ENCODE measurements at places on chromosomes 7 and 10.

GRCh38 chr7:22864301-22864700 lies 41.7 kb upstream of the TOMM7 start:
- DNase-seq: no peak

- DNase-seq: no peak
Observed at GRCh38 chr7:79876848-79877252, 257.8 kb upstream of the GNAI1 start.

DNA sequence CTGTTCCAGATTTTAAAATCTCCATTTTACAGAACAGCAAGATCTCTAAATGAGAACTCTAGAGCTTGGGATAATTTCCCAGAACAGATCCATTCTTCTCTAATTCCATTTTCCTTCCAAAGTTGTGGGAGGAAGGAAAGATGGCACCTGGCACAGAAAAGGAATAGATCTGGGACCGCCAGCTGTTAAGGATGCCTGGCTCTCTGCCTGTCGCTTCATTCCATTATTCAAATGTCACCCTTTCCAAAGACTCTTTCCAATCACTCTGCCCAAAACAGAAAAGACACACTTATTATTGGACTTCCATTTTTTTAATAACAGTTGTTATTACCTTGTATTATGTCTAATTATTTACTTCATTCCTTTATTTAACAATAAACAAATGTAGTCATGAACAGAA lies 751 bp upstream of the OR9A2 start:
- no peak for DNase-seq

DNA sequence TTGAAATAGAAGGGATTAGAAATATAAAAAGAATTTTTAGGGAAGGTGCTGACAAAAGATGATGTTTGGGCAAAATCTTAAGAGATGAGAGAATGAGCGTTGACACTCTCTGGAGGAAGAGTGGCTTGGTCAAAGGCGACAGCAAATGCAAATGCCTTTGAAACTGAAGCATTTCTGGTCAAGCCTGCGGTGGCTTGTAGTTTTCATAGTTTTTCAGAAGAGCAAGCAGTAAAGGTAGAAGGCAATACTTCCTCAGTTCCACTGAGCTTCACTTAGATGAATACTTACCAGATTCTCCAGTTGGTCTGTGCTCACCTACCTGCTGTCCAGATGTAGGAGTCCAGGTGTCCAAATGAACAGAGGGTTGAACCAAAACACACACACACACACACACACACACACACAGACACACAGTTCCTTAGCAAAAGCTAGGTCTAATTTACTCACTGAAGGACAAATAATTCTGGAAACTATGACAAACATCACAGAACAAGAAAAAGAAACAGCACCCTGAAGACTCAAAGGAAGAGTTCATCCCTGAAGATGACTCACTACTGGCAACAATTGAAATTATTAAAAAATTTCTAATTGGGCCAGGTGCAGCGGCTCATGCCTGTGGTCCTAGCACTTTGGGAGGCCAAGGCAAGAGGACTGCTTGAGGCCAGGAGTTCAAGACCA lies 12.1 kb upstream of the STK17A start:
- DNase-seq: no peak

DNA sequence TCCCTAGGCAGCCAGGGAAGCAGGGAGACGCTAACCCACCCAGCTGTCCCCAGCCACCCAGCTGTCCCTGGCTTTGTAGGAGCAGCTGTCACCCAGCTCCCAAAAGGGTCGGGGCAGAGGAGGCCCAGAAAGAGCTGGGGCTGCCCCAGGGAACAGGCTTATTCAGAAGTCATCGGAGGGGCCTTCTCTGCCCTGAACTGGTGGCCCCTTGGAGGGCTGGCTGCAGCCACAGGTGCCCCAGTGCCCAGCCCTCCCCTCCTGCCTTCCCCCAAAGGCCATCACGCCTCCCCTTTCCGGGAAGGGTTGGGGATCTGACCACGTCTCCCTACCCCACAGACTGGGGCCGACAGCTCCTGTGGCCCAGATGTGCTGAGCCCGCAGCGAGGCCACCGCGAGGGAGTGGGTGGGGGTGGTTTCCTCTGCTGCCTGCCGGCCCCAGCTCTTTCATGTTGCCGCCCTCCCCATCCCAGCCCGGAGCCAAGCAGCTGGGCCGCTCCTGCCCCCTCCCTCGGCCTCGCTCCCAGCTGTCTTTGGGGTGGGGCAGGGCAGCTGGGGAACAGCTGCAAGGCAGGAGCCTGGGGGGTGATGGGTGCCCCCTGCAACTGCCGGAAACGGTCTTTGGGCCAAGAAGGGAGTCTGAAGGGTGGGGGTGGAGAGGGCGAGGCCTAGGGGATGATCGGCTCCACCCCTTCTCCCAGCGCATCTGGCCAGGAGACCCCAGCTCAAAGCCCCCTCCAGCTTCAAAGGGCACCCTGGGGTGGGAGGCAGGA lies 16.8 kb downstream of the TRIM8 start:
- DNase-seq: peak; percentile 48

DNA sequence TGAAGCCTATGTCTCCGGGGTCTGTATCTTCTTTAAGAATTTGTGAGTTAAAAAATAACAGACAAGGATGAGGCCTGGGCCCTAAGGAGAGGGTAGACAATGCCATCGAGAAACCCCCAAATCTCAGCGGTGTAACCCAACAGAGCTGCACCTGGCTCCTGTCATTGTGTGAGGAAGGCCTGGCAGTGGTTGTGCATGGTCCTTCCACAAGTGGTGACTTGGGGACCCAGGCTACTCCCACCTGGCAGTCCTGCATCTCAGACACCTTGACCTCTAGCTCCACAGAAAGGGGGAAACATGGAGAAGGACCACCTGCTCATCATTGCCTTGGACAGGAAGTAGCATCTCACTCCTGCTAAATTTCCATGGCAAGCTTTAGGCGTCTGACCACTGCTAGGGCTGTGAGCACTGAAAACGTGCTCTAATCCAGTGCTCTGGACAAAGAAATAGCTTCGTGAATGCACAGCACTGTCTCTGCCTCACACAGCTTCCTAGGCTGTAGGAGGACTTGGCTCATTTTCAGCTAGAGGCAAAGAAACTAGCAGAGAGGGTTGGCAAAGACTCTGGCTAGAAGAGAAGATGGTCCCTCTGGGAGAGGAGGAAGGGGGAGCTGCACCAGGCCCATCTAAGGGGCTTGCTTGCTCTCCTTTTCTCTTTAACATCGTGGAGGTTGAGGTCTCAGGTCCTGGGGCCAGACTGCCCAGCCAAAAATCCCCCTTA lies 273.9 kb upstream of the ZMIZ1 start:
- no peak for DNase-seq

- no peak for DNase-seq
Observed at GRCh38 chr7:73830681-73831583, at the start of gene CLDN4. Gene CLDN4, plus strand, starts transcription at chr7:73830996. Its CDS starts 206 bp downstream, at chr7:73831202.

GRCh38 chr7:134712196-134712595 lies 65.5 kb downstream of the BPGM start:
- DNase-seq: no peak

- DNase-seq: no peak
Observed at GRCh38 chr7:73978661-73979563, 49.1 kb upstream of the ELN start.

DNA sequence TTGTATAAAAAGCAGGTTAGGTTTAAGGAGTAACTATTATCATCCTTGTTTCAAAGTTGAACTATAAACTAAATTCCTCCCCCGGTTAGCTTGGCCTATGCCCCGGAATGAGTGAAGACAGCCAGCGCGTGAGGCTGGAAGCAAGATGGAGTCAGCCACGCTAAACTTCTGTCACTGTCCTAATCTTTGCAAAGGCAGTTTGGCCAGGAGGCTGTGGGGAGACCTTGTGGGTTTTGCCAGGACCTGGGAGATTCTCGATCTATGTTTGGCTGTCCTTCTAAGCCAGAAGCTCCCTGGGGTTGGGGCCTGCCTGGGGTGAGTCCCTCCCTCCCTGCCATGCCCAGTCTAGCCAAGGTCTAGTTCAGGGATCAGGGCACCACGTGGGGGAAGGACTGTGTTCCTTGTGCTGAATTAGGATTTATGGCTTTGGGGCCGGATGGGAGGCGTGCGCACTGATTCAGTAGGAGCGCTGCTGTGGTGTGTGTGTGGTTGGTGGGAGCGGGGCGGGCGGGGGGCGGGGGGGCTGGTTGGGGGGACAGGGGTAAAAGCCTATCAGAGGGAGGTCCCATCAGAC lies 871 bp upstream of the GTF2IRD1 start:
- no peak for DNase-seq

DNA sequence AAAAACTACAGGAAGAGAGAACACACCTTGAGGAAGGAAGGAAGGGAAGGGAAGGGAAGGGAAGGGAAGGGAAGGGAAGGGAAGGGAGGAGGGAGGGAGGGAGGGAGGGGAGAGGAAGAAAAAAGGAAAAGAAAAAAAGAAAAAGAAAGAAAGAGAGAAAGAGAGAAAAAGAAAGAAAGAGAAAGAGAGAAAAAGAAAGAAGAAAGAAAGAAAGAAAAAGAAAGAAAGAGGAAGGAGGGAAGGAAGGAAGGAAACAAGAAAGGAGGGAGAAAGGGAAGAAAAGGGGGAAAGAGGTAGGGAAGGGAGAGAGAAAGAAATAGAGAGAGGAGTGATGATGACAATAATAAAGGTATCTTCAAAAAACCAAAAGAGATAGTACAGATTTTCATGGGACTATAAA lies 12.3 kb upstream of the PLXNA4 start:
- DNase-seq: no peak

DNA sequence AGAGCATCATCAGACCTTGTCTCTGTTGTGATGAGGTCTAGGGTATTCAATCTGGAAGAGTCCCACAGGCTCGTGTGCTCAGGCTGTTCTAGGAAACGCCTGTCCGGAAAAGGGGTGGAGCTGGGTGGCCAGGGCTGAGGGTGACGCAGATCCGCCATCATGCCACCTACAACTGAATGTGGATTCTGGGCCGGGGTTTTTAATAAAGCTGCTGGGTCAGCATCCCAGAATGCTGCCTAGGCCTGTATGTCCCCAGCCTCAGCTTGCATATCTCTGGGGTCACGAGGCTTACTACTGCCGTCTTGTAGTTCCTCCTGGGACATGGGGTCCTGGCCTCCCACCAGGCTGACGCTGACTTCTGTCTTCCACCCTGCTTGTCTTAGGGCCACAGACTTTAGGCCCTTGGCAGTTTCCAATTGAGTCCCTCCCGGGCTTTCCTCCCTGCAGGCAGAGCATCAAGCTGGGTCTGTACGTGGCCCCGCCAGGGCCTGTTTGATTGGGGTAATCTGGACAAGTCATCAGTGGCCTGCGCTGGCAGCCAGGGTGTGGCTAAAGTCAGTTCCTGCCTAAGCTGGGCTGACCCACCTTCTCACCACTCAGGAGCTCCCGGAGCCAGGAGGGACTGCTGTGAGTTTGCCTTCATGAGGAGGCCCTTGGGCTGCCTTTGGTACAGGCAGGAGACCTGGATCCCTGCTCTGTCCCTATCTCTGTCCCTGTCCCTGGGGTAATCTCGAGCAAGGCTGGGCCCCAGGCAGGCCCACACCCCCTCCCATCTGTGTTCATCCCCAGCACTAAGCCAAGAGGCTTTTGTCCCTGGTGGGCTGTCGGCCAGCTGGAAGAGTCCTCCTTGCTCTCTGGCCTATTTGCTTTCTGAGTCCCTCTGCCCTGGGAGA lies 79.9 kb downstream of the ZMIZ1 start:
- peak; percentile 86 for DNase-seq

DNA sequence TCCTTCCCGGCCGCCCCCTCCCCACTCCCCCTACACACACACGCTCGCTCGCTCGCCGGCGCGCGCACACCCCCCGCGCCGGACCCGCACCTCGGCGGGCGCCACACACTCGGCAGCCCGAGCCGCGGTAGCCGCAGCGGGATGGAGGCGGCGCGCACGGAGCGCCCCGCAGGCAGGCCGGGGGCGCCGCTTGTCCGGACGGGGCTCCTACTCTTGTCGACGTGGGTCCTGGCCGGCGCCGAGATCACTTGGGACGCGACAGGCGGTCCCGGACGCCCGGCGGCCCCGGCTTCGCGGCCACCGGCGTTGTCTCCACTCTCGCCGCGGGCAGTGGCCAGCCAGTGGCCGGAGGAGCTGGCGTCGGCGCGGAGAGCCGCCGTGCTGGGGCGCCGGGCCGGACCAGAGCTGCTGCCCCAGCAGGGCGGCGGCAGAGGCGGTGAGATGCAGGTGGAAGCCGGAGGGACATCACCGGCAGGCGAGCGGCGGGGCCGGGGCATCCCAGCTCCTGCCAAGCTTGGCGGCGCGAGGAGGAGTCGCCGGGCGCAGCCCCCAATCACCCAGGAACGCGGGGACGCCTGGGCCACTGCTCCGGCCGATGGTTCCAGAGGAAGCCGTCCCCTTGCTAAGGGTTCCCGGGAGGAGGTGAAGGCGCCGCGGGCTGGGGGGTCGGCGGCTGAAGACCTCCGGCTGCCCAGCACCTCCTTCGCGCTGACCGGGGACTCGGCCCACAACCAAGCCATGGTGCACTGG lies at the start of gene SORCS3:
Gene SORCS3, plus strand, starts transcription at position 104 of the 750 bp plus-strand sequence.
- no peak for DNase-seq

GRCh38 chr7:50391386-50391785 lies 58.8 kb downstream of the FIGNL1 start:
- DNase-seq: no peak

GRCh38 chr7:42876182-42877068 lies 35.4 kb downstream of the C7orf25 start:
- peak; percentile 53 for DNase-seq

DNA sequence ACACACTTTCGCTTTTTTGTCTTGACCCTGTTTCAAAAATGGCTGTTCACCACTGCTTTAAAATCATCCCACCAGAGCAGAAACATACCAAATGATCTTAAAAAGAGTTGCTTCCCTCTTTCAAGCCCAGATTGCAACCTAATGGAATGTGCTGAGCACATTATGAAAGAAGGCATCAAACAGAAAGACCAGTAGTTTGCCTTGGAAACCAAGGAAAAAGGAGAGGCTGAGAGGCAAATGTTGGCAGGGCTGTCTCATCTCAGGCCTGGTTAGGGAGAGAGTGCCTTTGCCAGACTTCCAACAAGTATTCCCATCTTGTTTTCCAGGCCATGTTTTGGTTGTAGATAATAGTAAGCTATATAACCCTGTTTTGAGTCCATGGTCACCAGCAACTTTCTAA lies 64.3 kb downstream of the ABCB4 start:
- DNase-seq: no peak

DNA sequence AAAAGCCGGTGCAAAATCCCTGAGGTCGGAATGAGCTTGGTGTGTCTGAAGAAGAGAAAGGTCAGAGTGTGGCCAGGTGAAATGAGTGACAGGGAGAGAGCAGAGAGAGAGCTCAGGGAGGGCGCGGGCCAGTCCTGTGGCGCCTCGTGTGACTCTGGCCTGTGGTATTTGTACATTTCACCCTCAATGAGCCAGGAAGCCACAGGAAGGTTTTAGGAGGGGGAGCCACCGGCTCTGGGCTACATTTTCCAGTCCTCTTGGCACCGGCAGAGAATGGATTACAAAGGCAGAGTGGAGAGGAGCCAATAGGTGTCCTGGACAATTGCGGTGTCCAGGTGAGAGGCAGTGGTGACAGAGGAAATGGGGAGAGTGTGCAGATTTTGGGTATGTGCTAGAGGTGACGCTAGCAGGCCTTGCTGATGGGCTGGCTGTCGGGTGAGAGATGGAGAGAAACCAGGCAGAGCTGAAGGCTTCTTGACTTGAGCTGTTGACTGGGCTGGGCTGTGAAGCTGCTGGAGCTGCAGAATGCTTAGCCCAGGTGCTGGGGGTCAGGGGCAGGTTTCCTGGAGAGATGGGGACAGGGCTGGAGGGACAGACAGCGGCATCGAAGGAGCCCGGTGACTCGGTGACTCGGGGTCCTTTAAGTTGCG lies 38.1 kb downstream of the COL13A1 start:
- DNase-seq: no peak

GRCh38 chr10:51846856-51847506 lies 147.6 kb upstream of the CSTF2T start:
- no peak for DNase-seq

- no peak for DNase-seq
Observed at GRCh38 chr10:28810057-28810870, 132.9 kb downstream of the BAMBI start.

GRCh38 chr10:93680412-93681047 lies 21.9 kb downstream of the FRA10AC1 start:
- peak; percentile 30 for DNase-seq

Measured in midbrain (tissue), 1 donor.